ENCODE measurements at places on chromosomes 1 and 21. TPM values are rescaled to one million over a fixed set of nuclear protein-coding genes. Genes with fewer than 3 reads are reported as not detected.

- H3K4me3 ChIP-seq = no peak overlapping the region
- H3K4me1 ChIP-seq = no peaks in the 10 kb centered on the region
- no peaks in the 10 kb centered on the region for H3K36me3 ChIP-seq
- H3K27ac ChIP-seq = no peak overlapping the region
- no peaks in the 10 kb centered on the region for H3K27me3 ChIP-seq
Measured at GRCh38 chr1:106952776-106953175, 103.7 kb upstream of the PRMT6 start.

GRCh38 chr1:179441501-179441900, 75.7 kb downstream of the AXDND1 start:
- DNase-seq = no peak
- no peak overlapping the region for H3K4me3 ChIP-seq
- no peaks in the 10 kb centered on the region for H3K36me3 ChIP-seq
- H3K27ac ChIP-seq = no peak overlapping the region

DNA sequence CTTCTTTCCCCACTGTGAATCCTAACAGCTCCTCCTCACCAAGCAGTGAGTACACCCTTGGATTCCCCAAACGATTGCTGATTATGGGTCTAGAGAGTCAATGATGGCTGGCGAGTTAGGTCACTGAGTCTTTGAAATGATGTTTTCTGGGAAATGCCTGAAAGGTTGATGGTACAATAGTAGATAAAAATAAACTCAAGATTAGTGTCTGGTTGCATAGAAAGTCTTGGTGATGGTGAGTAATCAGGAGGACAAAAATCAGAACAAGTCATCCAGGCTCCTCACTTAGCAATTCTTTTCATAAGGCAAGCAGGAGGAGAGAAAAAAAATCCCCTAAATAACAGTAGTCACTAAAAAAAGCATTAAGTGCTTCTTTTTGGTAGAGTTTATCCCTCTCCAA, 22.6 kb downstream of the HLX start:
- H3K36me3 ChIP-seq = no peaks in the 10 kb centered on the region
- H3K4me1 ChIP-seq = no peaks in the 10 kb centered on the region
- no peak overlapping the region for H3K27ac ChIP-seq
- DNase-seq = no peak
- peaks cover 11% of the 10 kb centered on the region for H3K27me3 ChIP-seq
- no peak overlapping the region for H3K4me3 ChIP-seq

DNA sequence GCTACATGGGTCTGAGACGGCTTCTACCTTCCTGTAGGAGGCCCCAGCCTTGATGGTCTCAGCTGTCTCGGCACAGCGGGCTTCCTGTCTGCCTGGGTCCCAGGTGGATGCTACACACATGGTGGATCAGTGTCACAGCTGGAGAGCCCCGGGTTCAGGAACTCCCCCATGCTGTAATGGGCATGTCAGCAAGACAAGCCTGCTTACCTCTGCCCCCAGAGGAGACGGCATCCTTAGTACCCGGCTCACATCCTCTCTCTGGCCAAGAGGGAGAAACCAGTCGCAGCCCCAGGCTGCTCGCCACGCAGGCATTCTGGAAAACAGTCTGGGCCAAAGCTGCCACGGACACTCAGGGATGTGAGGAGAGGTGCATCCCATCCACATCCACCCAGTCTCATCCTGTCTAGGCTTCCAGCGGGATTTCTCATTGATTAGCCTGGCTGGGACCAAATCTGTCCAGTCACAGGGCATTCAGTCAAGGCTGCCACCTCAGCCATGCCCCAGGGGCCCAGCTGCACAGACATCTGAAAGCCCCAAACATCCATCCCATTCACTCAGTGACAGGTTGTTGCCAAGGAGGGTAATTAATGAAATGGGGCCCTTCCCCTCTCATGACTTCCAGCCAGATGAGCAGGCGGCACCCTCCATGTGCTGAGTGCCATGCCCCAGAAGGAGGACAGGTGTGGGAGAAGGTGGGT, 10.5 kb downstream of the SNAP47 start:
- peaks cover 12% of the 10 kb centered on the region for H3K36me3 ChIP-seq
- H3K4me1 ChIP-seq = peaks cover 56% of the 10 kb centered on the region
- no peak overlapping the region for H3K27ac ChIP-seq
- H3K4me3 ChIP-seq = no peak overlapping the region
- no peaks in the 10 kb centered on the region for H3K27me3 ChIP-seq

DCDC2B gene
- not detected for total RNA-seq

EPHA2 gene
- 9.6 TPM for total RNA-seq

All from left ventricle myocardium inferior (tissue), 1 donor.